Muscle of arm (tissue), 14 donors: ENCODE measurements at places on chromosomes 6 and 20. TPM values are rescaled to one million over a fixed set of nuclear protein-coding genes. Genes with fewer than 3 reads are reported as not detected.

- no peak for DNase-seq
Observed at GRCh38 chr20:40865095-40865494, 163.5 kb upstream of the TOP1 start.

- DNase-seq: no peak
Observed at GRCh38 chr6:56756219-56756789, 113.6 kb upstream of the DST start.

GRCh38 chr6:137968455-137968804, 101.4 kb downstream of the TNFAIP3 start:
- no peak for DNase-seq

DNA sequence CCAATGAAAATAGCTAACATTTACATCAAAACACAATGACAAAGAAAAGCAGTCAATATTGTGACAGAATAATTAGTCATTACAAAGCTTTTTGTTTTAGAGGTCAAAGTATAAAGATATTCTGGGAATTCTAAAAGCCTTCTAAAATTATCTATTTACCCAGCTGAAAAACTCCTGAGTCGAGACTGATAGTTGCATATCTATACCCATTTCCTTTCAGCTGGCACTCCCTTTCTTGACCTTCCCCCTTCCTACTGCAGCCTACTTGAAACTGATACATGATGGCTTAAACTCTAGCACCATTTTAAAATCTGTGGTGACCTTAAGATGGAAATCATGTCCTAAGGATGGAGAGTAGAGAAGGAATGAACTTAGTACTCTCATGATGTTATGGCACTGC, 38.6 kb downstream of the LMBRD1 start:
- no peak for DNase-seq

DNA sequence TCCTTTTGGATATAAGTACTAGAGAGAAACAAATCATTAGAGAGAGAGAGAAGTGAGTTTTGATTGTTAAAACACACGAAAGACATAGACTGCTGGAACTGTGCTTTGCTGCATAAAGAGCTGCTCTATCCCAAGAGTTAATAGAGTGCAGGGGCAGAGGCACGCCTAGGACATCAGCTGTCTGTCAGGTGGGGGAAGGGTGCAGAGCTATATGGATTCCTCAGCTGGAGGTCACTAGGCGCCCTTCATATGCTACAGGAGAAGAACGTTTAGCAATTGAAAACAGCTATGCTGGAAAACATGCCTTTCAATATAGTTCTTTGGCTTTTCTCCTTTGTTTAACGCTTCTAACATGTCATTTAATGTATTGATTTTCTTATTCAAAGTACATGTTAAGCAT, 169.0 kb upstream of the MCHR2 start:
- no peak for DNase-seq

Gene PCMTD2
- polyA plus RNA-seq: 123 TPM

DNA sequence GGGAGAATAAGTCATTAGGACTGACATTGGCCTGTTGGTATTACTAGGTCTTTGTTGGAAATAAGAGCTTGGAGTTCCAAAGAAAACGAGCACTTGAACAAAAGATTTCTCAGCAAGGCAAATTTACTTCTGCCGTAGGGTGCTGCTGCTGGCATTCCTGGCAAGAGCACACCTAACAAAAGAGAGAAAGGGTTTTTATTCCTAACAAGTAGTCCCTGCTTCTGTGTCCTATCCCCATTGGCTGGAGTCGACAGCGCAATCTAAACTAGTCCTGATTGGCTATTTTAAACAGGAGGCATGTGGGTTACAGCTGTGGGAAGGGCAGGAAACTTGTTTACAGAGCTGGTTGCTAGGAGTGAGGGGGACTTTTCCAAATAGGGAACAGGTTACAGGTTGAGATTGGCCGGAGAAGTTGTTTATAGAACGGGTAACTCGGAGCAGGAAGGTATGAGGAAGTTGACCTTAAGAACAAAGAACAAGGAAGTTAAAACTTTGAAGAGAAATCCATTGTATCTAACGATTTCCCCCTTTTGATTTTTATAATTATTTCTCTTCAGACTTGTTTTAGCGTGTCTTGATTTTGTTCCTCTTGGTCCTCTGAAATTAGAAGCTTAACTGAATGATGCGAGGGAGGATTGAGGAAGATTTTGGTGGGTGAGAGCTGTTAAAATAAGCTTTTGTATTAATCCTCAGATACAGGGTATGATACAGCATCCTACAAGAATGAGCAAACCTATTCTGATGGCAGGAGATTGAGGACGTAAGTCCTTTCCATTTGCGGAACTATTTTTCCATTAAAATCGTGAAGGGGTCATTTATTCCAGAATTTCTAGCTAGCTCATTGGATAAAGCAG, 3.4 kb upstream of the ZNFX1 start:
- no peak for DNase-seq

DNA sequence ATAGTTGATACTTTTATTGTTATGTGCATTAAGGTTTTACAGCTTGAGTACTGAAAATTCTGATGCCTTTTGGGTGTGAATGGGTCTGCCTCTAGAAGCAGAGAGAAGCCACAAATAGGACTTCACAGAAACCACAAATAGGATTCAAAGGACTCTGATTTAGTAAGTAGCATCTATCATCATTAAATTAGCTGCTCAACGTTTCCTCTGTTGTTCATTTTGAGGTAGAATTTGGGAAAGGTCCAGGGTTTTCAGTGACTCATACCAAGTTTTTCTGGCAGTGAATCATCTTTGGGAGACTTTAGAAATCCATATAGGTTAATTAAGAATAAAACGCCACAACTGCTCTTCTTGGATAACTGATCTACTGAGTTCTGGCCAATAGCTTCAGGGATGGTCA, 105.1 kb downstream of the PHF3 start:
- no peak for DNase-seq

GRCh38 chr6:101534386-101534785, 140.9 kb downstream of the GRIK2 start:
- DNase-seq: no peak

DNA sequence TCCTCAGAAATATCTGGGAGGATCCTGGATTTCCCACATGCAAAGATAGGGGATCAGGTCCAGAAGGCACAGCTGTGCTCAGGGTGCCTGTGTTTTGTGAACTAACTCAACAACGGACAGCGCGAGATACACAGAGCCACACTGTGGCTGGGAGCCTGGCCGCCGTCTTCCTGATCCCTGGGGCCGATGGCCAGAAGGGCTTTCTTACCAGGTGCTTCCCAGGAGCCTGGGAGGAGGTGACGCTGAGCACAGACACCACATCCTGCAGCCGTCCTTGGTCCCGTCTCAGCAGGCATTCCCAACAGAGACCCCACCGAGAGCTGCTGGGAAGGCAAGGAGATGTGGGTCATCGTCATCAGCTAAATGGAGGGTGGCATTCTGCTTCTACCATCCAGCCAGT, 144.6 kb upstream of the AFDN start:
- DNase-seq: no peak

- peak; percentile 14 for DNase-seq
Observed at GRCh38 chr6:111480988-111481822, 1.8 kb downstream of the REV3L start.

- DNase-seq: no peak
Observed at GRCh38 chr6:19204445-19204844, 632.7 kb upstream of the ID4 start.

- DNase-seq: no peak
Observed at GRCh38 chr20:54127855-54128574, 45.8 kb downstream of the CYP24A1 start.

DNA sequence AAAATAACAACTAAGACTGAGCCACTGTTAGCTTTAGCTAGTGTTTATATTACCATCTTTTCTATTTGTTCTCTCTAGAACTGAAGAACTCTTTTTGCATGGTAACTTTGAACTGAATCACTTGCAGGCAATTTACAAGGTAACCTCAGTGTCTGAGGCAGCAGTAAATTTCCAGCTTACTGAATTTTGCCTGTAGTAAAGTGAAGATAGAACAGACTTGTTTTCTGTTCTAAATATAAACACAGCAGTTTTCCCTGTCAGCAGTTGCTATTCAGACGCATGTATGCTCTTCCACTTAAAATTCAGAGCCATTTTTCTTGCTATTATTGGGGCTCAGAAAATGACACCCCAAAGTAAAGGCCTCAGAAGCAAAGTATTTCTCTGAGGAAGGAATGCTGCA, 974.0 kb upstream of the GJE1 start:
- DNase-seq: no peak

GRCh38 chr6:46058951-46059350, 43.3 kb upstream of the CLIC5 start:
- DNase-seq: no peak

DNA sequence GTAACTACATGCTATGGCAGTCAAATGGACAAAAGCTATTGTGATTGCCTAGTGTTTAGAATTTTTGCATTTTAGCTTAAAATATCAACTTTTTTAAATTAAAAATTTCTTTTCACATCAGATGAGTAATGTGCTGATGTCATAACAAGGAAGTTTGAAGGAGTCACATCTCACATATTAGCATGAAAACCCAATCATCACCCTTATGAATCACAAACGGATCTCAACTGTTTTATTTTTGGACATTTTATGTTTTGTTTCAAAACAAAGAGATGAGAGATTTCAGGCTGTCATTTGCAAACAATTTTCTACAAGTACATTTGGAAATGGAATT, 53.6 kb upstream of the TRERF1 start:
- no peak for DNase-seq

GRCh38 chr20:33676121-33676520, 1.9 kb upstream of the NECAB3 start:
- no peak for DNase-seq
